Left lung (tissue), 14 donors: ENCODE measurements at places on chromosomes 7 and 10. TPM values are rescaled to one million over a fixed set of nuclear protein-coding genes. Genes with fewer than 3 reads are reported as not detected.

Gene ZNF239
- polyA plus RNA-seq, result 9.5 TPM

Gene GSDME
- 11.9 TPM for polyA plus RNA-seq

Gene HSPB1
- 219 TPM for polyA plus RNA-seq

Gene BTAF1
- polyA plus RNA-seq, result 48.1 TPM

Gene ELOVL3
- 0.57 TPM for polyA plus RNA-seq

Gene TFEC
- polyA plus RNA-seq, result 2.2 TPM

Gene NUTM2A
- 4.7 TPM for polyA plus RNA-seq

Gene PDZD7
- polyA plus RNA-seq, result 0.73 TPM

Gene TRIM50
- 0.20 TPM for polyA plus RNA-seq

Gene CTAGE8
- polyA plus RNA-seq, result 5.3 TPM

Gene FEZF1
- polyA plus RNA-seq, result not detected

Gene GDF2
- polyA plus RNA-seq, result 0.22 TPM

Gene ADIRF
- polyA plus RNA-seq, result 14.8 TPM

Gene MRLN
- polyA plus RNA-seq, result 0.67 TPM

Gene CPA2
- 0.24 TPM for polyA plus RNA-seq

Gene KBTBD2
- 59.2 TPM for polyA plus RNA-seq

Gene ZNF804B
- 0.07 TPM for polyA plus RNA-seq
